Fibroblast of skin of abdomen (primary cell): ENCODE measurements at places on chromosomes 7 and 10.

- DNase-seq = peak; percentile 79
These were observed 116.6 kb downstream of the KLF6 start for GRCh38 chr10:3668276-3668965.

GRCh38 chr7:120794106-120794729 is 63.7 kb downstream of the TSPAN12 start:
- DNase-seq = peak; percentile 18

DNA sequence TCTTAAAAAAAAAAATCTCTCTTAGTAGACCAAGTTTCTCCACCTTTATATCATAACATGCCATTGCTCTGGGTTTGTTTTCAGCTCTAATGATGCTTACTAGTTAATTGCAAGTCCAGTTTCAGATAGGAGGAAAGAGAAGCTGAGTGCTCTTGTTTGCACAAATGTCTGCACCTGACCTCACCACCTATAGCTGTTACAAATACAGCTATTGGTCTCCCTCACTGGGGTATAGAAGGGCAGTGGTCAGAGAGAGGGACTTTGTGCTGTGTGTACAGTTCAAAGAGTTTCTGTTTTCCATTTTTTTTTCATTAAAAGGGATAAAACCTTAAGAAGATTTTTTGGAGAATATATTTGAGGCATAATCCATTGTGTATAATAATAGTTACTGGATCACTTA is 52.7 kb downstream of the TAS2R16 start:
- no peak for DNase-seq

DNA sequence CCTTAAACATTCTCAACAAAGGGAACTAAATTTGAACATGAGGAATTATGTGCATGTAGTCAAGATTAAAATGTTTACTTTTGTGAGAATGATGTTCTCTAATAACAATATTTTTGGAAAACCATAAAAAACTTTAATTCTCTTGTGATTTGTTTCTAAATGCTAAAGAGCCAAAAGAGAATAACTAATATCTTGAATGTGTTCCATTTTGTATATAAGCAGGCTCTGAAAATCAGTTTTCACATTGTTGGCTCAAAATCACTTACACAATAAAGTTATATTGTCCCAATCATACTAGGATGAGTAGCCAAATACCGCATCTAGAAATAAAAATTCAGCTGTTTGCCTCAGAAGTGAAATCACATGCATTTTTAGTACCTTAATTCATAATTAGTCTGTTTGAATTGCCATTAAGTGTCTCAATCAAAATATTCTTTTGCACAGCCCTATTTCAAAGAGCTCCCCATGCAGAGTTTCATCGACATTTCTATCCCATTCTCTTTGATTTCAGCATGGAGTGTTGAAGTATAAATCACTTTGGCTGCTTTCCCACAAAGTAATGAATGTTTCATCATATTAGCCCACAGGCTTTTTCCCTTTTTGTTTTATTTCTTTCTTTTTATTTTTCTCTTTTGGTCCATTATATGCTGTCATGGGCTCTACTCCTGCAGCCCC is 420.3 kb upstream of the POM121L12 start:
- DNase-seq = no peak

GRCh38 chr10:122172361-122173008 is 98.6 kb upstream of the BTBD16 start:
- DNase-seq = no peak

GRCh38 chr10:102140218-102140617 is 7.4 kb downstream of the PPRC1 start:
- no peak for DNase-seq

GRCh38 chr10:50033481-50033880 is 34.3 kb upstream of the WASHC2A start:
- DNase-seq = peak; percentile 70

DNA sequence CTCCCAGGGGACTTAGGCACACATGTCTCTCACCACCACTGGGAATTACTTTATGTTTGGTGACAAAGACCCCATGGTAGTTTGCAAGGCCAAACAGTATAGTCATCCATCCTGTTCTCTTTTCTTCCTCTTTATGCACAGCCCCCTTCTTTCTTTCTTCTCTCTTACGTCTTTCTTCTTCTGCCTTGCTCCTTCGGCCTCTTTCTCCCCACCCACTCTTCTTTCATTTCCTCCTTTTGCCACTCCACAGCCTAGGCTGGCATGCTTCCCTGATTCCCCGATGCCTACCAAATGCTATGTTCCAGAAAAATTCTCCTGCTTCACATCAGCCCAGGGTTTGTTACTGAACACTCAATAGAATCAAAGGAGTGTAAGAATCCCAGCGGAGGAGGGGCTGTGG is 62.4 kb upstream of the MKLN1 start:
- no peak for DNase-seq

DNA sequence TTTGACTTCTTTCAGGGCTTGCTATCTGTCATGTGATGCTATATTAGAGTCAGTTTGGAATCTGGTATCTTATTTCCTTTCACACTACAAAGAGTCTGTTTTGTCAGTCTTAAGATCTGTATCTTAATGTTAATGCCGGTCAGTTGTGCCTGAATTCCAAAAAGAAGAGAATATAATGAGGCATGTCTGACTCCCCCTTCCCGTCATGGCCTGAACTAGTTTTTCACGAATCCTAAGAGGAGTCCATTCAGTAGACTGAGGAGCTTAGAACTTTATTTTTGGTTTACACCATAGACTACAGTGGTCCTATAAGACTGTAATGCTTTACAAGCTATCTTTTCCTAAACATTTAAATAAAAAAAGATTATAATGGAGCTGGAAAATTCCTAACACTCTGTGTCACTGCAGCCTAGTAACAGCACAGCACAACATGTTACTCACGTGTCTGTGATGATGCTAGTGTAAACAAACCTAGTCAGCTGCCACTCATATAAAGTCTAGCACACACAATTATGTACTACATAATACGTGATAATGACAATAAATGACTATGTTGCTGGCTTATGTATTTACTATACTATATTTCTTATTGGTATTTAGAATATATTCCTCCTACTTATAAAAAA is 50.6 kb downstream of the VPS41 start:
- peak; percentile 39 for DNase-seq

- DNase-seq = peak; percentile 81
These were observed 297.7 kb upstream of the LRGUK start for GRCh38 chr7:133829336-133829897.

DNA sequence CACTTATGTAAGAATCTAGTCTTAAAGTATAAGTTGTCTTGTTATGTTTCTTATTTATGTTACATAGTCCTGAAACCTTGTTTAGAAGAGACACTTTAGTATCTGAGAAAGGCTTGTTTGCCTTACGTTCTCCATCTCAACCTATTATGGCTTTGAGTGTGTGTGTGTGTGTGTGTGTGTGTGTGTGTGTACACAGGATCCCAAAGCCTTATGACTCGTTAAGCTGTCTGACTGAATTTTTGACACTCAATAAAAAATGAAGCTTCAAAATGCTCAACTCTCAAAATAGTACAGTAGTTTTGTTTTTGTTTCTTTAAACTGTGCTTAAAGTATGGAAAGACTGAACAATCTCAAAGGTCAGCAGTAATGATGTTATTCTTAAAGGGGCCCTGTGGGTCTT is 18.0 kb downstream of the CALU start:
- peak; percentile 51 for DNase-seq

- no peak for DNase-seq
These were observed 214.3 kb downstream of the LRMDA start for GRCh38 chr10:75645704-75646103.

GRCh38 chr10:122115874-122116273 is 126.9 kb downstream of the TACC2 start:
- no peak for DNase-seq

DNA sequence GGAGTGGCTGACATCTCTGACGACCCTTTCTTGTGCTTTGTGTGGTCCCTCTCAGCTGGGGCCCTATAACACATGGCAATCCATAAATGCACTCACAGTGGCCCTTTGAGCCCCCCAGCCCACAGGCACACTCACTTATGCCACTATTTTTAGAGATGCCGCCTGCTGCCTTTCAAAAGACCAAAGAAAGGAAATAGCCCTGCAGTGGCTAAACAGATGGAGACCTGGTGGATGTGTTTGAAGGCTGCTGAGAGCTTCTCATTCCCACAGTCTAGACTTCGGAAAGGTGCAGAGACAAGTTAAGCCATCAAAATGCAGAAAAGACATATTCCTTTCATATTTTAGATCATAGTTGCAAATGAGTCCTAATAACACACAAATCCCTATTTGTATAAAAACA is 42.0 kb upstream of the PDZD8 start:
- no peak for DNase-seq

DNA sequence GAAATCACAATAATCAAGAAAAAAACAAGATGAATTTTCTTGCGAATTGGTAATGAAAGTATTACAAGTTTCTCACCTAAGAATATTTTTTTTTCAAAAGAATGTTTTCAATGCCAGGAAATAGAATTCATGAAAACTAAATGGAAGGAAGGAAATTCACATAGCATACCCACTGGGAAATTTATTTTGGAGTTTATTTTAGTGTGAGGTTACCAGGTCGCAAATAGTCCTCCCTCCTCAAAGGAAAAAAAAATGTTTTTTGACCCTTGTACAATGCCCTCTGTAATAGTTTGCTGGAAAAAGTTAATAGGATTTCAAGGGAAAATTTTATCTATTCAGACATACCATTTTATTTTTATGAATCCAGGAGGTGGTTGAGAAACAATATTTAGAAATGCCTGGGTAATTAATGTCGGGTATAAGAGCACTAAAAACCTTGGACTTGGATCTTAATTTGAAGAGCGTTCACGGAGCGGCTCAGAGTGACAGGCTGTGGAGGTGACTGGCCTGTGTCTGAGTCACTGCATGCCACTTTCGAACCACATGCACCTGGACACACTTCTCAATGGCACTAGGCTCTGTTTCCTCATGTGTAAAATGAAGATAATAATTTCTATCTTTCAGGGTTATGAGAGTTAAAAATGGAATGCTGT is 28.2 kb downstream of the CUBN start:
- DNase-seq = no peak

DNA sequence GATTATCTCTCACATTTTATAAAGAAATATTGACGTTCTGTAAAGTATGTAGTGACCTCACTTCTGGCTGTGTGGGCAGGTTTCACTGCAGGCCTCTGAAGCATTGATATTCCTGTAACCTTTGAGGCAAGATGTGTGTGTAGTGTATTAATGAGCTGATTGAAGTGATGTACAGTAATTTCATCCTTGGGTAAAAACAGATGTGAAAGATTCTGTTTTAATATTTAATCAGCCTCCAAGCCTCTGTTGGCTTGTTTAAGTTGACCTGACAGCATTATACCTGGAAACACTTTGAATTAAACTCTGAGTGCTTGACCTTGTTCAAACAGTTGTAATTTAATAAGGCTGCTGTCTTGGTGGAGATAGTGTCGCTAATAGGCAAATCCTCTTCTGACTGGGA is 74.9 kb downstream of the KAT6B start:
- DNase-seq = no peak

DNA sequence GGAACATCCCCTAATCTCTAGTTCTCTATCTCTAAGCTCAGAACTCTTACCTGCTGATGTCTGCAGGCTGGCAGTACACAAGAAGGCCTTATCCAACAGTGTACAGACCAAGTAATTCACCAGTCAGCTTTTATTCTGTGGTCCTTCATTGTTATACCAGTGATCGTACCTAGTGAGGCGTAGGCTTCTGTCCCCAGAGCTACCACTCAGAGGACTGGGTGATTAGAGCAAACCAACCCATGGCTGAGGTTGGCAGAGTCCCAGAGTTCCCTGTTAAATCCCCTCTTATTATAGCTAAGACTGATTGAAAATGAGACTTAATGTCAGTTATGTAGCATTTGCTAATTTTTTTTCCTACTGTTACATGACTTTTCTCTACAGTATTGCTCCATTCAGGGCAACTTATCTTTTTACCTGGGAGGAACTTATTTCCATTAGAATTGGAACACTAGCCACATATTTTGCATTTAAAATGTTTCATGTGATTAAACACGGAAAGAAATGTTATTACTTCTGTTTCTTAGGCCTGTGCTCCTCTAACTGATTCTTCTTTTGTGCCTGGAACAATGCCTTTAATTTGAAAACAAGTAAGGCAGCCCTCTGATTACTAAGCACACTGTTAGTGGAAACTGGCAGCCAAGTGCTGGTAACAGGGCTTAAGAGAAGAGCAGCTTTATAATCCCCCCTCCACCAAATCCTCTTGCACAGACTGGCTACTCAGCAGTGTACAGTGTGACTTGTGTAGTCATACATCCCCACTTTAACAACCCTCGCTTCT is 127.2 kb downstream of the LRRC4 start:
- DNase-seq = no peak

- DNase-seq = no peak
These were observed 143.0 kb downstream of the ST7 start for GRCh38 chr7:117096330-117096729.

GRCh38 chr7:135386181-135386580 is 123.7 kb downstream of the CNOT4 start:
- DNase-seq = no peak

GRCh38 chr10:110488940-110489339 is 8.8 kb upstream of the DUSP5 start:
- no peak for DNase-seq

GRCh38 chr7:45219130-45219529 is 61.5 kb downstream of the RAMP3 start:
- no peak for DNase-seq

- DNase-seq = no peak
These were observed 3.3 kb downstream of the SRGN start for GRCh38 chr10:69091143-69091651.
